ENCODE measurements at places on chromosomes 7 and 10. TPM values are rescaled to one million over a fixed set of nuclear protein-coding genes. Genes with fewer than 3 reads are reported as not detected.

- no peak for DNase-seq
Observed at GRCh38 chr7:99514050-99514449, 9.6 kb downstream of the ZKSCAN5 start.

GRCh38 chr10:113126229-113127201, 176.5 kb downstream of the TCF7L2 start:
- DNase-seq: peak; percentile 46

DNA sequence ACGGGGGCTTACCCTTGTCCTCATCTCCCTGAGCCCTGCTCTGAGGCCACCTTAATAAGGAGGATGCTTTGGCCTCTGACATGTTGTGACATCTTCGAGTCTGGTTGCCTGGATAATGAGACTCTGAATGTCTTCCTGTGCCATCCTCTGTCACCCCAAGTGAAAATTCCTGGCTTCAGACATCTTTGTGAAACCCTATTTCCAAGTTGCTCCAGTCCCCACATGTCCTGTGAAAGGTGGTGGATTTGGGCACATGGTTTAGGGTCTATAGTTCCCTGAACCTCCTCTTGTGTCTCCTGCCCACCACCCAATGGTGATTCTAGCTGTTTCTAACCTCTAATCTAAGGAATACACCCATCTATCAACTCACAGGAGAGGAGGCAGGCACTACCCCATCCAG, 223.1 kb upstream of the GLI3 start:
- no peak for DNase-seq

GRCh38 chr10:62710182-62710581, 94.3 kb upstream of the ADO start:
- no peak for DNase-seq

DNA sequence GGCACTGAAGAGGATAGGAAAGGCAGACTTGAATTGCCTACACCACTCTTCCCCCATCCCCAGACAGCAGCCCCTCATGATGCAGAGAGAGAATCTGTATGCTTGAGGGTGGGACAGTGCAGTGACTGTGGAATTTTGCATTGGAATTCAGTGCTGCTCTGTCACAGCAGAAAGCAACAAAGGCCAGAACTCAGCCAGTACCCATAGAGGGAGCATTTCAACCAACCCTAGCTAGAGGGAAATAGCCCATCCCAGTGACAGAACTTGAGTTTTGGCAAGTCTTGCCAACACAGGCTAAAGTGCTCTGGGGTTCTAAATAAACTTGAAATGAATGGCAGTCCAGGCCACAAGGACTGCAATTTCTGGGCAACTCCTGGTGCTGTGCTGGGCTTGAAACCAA, 80.4 kb downstream of the TES start:
- DNase-seq: no peak

DNA sequence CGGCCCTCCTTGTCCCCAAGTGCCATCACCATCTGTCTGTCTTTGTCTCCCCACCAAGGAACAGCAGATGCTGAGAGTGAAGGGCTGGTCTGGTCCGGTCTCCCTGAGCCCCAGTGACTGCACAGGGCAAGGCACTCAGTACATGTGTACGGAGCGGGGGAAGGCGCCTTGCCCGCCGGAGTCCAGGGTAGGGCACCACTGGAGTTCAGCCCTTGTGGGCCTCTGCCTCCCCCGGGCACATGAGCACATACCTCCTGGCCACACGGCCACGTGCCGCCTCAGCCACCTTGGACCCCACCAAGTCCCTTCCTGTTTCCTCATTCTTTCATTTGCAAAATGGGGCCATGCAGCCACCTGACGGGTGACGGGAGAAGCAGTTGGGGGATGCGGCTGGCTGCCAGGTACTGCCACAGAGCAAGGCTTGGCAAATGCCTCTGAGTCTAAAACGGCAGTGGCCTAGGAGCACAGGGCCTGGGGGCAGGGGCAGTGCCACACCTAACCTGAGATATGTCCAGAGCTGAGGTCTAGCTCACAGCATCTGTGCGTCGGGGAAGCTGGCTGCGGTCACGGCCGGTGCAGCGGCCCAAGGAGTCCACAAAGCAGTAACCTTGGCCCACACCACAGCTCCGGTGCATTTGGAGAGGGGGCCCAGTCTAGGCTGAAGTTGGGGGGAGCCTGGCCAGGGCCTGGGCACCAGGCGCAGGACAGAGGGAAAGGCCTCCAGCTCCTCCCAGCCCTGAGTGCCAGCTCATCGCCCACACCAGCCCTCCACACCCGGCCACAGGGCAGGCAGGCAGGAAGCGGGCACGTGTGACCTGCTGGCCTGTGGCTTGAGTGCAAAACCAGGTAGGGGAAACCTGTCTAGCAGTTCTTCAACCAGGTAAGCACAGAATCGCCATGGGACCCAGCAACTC, 5.2 kb downstream of the ADAP1 start:
- no peak for DNase-seq

- DNase-seq: no peak
Observed at GRCh38 chr7:158264881-158265742, 322.5 kb downstream of the PTPRN2 start.

DNA sequence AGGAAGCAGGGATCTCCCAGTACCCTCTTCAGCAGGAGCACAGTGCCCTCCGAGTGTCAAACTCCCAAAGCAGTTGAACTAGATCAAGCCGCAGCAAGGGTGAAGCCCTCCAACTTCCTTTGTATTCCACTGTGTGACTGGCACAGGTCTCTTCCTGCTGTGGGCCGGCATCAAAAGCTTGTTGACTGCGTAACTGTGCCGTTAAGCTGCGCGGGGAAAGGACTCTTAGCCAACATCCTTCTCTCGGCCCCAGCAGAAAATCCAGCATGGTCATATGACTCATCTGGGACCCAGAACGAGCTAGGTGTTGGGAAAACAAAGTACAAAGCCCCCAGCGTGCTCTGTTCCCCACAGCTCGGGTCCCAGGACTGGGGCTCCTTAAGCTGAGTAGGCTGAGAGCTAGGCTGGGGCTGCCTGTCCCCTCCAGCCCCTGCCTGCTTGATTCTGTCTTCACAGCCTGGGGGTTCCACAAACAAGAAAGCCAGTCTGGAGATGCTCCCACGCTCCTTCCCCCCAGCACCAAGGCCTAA, 52.2 kb downstream of the COL17A1 start:
- no peak for DNase-seq

- peak; percentile 27 for DNase-seq
Observed at GRCh38 chr7:44103923-44104859, at the start of gene AEBP1. Gene AEBP1, plus strand, starts transcription at chr7:44104345. Its CDS starts 321 bp downstream, at chr7:44104666.

DNA sequence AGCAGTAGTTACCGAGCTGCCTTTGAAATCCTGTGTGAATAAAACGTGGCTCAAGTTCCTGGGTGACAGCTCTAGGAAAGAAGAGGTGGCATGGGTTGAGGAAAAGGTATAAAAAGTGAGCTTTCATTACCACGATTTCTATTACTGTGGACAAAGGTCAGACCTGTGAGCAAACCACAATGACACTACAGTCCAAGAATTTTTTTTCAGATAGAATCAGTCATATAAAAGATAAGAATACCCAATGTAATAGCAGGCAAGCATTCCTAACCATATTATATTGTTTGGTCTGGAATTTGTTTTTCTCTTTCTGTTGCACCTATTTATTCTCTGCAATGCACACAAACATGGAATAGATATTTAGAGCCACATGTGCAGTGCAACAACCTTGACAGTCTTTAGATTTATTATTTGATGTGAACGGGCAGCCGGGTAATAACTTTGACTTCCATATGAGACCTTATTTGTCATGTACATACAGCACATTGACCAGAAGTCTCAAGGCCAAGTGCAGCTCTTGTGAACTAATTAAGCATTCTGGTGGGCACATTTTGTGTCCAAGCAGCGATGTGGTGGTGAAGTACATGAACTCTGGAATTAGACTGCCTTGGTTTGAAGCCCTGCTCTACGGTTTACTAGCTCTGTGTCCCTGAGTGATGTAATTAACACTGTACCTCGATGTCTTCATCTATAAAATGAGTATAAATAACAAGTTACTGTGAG, 156.8 kb downstream of the NRCAM start:
- DNase-seq: peak; percentile 82

DNA sequence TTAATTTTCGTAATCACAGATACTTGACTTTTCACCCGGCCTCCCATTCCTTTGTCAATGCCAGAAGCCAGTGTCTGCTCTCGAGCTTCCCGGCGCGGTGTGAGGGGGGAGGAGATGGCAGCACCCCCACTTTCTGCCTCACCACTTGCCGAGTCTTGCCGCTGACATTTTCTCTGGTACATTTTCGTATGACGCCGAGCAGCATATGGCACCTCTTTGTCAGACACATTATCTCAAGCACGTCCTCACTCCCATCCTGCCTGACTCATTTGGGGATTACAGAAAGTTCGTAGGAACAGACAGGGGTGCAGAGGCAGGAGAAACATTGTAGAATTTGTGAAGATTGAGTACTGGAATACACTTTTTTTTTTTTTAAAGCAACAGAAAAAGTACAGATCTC, 60.8 kb upstream of the SORCS3 start:
- DNase-seq: peak; percentile 16

- peak; percentile 81 for DNase-seq
Observed at GRCh38 chr10:18179891-18180290, 39.7 kb downstream of the CACNB2 start.

GRCh38 chr10:116833986-116834985, 15.0 kb upstream of the ENO4 start:
- no peak for DNase-seq

GRCh38 chr7:107506674-107507339, 37.0 kb downstream of the GPR22 start:
- no peak for DNase-seq

SEC23IP gene
- 95.9 TPM for total RNA-seq

MYPN gene
- 0.11 TPM for total RNA-seq

CLDN4 gene
- total RNA-seq: 13.7 TPM

PRLHR gene
- not detected for total RNA-seq

TAF3 gene
- 8.4 TPM for total RNA-seq
